ENCODE measurements at places on chromosomes 13 and 19.

DNA sequence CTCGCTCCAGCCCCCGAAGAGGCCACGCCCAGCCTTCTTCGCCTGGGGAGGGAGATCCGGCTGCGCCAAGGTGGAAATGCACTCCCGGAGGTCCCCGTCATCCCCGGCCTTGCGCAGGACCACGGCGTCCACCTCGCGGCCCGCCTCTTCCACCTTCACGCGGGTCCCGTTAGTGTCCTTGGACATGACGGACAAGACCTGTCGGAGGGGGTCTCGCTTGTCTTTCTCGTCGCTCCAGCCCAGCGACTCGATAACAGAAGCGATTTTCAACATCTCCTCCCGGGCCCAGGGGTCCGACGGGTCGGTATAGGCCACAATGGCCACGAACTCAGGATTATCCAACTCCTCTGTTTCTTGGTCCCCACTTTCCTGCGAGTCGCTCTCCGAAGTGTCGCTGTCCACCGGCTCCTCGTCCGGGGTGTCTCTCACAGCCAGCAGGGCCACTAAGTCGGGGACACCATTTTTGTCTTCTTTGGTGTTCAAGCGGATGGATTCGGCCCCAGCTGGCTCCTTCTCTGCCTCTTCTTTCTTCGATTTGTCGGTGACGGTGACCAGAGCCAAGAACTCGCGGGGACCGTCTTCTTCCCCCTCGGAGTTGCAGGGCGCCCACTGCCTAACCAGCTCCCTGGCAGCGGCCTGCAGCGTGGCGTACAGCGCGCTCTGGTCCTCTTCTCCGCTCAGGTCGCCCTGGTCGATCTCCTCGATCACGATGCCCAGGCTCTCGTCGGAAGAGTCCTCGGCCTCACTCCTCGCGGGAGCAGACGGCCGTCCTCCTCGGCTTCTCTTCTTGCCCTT is 1.3 kb downstream of the PNMA8B start:
- no peak for DNase-seq

DNA sequence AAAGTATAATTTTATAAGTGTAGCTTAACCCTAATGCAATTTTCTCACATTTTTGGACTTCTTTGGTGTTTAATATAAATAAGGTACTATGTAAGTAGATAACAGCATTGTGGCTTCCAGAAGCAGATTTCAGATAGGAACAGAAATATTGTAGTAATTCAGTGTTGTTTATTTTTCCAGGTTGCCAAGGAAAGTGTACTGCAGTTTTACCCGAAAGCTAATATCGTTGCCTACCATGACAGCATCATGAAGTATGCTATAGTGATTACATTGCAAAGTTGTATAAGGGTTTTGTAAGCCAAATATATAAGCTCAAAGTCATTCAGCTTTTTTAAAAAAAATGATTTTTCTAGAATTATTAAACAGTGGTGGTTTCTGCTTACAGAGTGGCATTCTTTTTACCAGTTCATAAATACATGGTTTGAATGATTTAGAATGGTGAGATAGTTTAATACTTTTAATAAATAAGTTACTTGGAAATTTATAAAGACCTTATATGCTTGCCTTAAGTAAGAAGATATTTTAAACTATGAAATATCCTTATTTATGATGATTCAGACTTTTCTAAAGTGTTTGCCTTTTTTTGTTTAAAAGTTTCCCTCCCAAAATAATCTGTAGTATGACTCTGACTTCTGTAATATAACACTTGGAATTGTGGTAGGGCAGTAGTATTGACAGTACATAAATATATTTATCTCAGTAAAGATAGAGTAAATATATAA is 3.7 kb downstream of the UBA2 start:
- DNase-seq: no peak

- no peak for DNase-seq
These were observed 1.5 kb downstream of the GSX1 start for GRCh38 chr13:27793507-27794367.

DNA sequence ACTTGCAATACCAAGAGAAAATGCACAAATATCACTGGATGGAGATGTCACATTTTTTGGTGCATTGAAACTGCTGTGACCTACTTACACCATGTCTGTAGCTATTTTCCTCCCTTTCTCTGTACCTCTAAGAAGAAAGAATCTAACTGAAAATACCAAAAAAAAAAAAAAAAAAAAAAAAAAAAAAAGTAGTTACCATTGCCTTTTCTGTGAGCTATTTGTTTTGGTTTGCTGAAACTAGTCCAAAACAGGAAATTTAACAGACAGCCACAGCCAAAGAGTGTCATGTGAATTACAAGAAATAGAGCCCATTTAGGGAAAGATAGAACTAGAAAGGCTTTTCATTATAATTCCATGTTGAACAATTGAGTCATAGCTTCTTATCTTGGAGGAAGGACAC is 37.3 kb downstream of the TNFSF13B start:
- DNase-seq: no peak

GRCh38 chr13:32265726-32266125 is 49.4 kb downstream of the ZAR1L start:
- no peak for DNase-seq

DNA sequence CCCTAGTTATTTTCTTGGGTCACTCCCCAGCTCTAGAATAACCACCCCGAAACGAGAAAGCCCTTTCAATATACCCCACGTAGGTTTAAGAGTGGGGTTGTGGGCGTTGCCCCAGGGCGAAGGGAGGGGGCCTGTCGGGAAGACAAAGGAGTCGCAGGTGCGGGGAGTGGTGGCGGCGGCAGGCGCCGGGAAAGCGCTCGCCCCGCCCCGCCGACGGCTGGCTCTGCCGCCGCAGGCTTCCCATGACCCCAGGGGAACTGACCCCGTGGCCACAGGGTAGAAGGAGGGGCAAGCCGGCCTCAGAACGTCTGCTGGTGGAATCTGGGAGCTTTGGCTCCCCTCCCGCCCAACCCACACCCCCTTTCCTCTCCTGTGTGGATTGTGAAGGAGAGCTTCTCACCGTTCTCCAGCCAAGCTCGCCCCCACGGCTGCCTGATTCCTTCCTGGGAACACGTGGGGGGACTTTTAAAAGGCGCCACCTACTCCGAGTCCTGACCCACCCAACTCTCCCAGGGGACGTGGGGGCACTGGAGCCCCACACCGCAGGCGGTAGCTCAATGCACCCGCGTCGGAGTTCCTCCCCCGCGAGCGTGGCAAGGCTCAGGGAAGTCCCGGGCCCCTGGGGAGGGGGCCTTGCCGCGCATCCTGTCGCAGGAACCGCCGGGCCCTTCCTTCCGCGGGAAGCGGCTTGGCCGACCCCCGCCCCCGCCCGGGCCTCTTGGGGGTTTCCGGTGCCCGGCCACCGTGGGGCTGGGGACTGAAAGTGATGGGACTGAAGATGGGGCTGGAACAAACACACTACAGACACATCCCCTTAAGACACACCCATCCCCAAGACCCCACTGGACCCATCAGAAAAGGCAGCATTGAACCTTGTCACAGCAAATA is 5.5 kb downstream of the IER2 start:
- DNase-seq: no peak

DNA sequence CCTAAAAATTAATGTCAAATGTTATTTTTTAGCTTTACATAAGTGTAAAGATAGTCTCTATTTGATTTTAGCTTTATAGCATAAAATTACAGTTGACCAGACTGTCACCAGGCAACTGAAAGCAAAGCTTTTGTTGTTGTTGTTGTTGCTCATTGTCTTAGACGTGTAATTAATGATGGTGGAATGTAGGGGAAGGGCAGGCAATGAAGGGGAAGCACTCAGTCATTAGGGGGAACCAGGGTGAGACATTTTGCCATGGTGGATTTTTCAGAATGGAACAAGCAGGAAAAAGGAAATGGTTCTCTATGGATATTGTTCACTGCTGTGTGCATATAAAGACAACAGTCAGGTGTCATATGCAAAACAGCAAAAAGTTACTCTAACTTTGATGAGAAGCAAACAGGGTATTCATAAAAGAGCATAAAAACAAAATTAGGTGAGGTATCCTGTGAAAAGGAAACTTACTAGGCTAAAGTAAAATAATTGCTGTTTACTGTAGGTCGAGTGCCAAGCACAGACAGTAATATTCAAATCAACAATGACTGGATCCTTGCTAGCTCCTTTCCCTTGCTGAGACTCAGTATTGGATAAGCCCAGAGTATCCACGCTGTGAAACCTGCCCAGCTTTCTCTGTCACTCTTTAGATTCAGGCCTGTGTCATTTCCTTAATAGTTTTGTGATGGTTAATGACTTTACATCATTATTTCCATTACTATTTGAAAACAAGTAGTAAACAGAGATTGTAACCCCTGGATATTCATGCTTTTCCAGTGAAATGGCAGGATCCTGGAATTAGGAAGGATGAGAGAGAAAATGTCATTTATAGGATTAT is 110.5 kb downstream of the LRCH1 start:
- DNase-seq: no peak

DNA sequence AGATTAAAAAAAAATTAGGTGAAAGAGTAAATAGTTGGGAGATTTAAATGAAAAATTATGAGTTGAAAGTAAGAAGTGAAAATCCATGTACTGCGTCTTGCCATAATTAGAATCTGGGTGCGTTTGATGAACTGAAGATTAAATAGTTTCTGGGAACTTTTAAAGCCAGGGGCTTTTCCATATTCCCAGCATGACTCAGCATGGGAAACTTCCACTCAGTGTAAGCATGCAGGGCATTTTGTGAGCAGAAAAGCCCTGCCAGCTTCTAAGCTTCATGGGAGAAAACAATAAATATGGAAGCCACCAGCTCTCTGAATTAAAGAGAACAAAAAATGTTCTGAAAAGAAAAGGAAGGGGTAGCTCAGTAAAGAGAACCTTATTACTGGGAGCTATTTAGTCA is 62.0 kb upstream of the EDNRB start:
- no peak for DNase-seq

DNA sequence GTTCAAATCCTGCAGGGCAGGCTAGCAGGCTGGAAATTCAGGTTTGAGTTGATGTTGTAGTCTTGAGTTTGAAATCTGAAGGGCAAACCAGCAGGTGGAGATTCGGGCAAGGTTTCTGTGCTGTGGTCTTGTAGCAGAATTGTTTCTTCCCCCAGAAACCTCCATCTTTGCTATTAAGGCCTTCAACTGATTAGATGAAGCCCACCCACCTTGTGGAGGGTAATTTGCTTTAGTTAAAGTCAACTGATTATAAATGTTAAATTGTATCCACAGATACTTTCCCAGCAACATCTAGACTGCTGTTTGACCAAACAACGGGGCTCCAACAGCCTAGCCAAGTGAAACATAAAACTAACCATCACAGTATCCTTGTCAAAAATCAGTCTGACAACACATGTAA is 9.4 kb downstream of the IPO5 start:
- DNase-seq: no peak

DNA sequence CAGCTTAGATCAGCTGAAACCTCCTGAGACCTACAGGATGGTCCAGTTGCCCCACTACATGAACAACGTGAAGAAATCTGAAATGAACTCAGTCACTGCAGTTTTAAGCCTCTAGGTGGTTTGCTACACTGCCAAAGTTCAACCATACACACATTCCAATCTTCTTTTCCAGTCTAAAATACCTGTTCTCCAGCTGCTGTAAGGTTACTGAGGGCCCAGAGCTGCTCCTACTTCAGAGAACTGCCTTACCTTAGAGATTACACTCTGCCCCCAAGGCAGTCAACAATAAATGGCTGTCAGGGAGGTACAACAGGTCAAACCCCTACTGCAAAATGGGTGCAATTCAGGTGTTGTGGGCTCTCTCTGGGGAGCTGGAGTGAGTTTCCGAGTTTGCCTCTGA is 154.1 kb upstream of the MIR17HG start:
- no peak for DNase-seq

DNA sequence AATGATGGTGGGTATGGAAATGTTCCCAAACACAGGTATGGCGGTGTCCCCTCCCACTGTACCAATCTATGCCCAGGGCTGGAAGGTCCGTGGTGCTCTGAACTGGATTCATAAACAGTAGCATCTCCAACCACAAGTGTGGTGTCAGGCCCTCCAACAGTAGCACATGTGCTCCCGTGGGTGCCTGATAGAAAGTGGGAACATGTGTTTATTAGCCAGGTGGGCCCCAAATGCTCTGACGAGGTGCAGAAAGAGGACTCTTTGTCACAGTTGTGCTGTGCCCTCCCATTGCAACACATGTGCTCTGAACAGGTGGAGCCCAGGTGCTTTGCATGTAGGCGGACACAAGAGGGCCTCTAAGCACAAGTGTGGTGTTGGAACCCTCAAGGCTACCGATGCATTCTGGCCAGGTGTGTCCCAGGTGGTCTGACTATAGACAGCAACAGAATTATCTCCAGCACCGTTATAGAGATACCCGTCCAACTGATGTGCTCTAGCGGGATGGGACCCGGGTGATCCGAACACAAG is 75.4 kb upstream of the ZNF30 start:
- no peak for DNase-seq

DNA sequence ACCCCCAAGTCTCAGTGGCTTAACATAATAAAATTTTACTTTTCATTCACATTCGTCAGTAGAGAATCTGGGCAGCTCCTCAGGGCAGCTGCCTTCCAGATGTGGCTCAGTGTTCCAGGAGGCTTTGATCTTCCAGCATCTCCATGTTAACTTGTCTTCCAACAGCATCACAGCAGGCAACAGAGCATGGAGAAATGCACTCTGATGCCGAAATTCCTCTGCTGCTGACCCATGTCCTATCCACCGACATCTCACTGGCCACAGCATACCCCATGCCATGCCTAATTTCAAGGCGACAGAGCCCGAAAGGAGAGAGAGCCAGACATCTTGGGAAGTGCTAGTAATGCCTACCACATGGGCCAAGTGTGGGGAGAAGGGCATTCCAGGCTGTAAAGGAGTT is 64.9 kb upstream of the MEDAG start:
- DNase-seq: no peak

DNA sequence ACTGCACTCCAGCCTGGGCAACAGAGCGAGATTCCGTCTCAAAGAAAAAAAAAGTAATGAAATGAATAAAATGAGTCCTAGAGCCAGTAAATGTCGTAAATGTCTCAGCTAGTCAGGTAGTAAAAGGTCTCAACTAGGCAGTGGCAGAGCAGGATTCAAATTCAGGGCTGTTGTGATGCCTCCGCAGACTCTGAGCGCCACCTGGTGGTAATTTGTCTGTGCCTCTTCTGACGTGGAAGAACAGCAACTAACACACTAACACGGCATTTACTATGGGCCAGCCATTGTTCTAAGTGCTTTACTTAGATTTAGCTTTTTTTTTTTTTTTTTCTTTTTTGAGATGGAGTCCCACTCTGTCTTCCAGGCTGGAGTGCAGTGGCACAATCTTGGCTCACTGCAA is 30.2 kb downstream of the CYP2F1 start:
- no peak for DNase-seq

DNA sequence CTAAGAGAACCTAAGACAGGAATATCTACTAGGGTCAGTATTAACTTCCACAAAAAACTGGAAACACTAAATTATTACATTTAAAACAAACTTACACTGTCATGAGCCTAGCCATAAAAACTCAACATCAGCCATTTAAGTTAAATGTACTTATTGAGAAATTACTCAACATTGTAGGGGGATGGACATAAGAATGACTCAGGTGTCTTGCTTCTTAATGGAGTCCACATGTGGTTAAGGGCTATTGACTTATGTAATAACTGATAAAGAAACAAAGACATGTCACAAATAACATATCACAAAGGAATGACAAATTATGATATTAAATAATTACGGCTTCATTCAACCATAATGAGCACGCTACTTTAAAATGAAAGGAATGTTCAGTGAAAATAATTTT is 36.2 kb downstream of the CLDN10 start:
- no peak for DNase-seq
